ENCODE measurements at places on chromosomes 1 and 21. TPM values are rescaled to one million over a fixed set of nuclear protein-coding genes. Genes with fewer than 3 reads are reported as not detected.

The LSM10 gene
- 7.1 TPM for total RNA-seq

The CIART gene
- 0.77 TPM for total RNA-seq

The NPPB gene
- total RNA-seq: not detected

The PLEKHN1 gene
- total RNA-seq: 0.51 TPM

The SHISA4 gene
- total RNA-seq: 6.2 TPM

The DAB1 gene
- total RNA-seq: under 0.01 TPM

The ITGB2 gene
- 0.13 TPM for total RNA-seq

The IQGAP3 gene
- total RNA-seq: 12.8 TPM

The IGSF3 gene
- 53.7 TPM for total RNA-seq

The NTMT2 gene
- not detected for total RNA-seq

The DIO1 gene
- total RNA-seq: not detected

The SPRR2E gene
- total RNA-seq: not detected

The DIRAS3 gene
- 0.13 TPM for total RNA-seq

The IL23R gene
- total RNA-seq: not detected

The SLAMF8 gene
- not detected for total RNA-seq

GRCh38 chr1:44694863-44695478 lies 20.5 kb downstream of the ARMH1 start:
- DNase-seq: no peak

GRCh38 chr1:39272027-39272797 lies 67.7 kb downstream of the MACF1 start:
- peak; percentile 92 for DNase-seq

DNA sequence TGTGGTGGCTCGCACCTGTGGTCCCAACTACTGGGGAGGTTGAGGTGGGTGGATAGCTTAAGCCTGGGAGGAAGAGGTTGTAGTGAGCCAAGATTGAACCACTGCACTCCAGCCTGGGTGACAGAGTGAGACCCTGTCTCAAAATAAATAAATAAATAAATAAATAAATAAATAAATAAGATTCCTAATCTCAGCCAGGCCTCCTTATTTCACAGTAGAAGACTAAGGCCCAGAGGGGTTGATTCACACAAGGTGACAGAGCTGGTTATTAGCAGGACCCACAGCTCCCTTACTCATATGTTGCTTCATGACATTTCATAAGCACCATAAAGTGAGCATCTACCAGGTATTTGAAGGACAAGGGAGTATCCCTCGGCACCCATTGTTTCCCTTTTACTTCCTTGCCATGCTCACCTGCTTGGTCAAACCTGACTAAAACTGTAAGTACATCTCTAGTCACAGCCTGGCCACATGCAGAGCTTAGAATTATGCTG lies 32.7 kb downstream of the ALG14 start:
- no peak for DNase-seq

GRCh38 chr1:44497422-44498170 lies 92.5 kb downstream of the RNF220 start:
- no peak for DNase-seq

- DNase-seq: peak; percentile 76
Measured at GRCh38 chr1:203504400-203505250, 10.7 kb downstream of the OPTC start.

- DNase-seq: no peak
Measured at GRCh38 chr1:47727051-47727696, 270.0 kb downstream of the TRABD2B start.

- DNase-seq: no peak
Measured at GRCh38 chr1:14365301-14365988, 233.0 kb upstream of the KAZN start.

DNA sequence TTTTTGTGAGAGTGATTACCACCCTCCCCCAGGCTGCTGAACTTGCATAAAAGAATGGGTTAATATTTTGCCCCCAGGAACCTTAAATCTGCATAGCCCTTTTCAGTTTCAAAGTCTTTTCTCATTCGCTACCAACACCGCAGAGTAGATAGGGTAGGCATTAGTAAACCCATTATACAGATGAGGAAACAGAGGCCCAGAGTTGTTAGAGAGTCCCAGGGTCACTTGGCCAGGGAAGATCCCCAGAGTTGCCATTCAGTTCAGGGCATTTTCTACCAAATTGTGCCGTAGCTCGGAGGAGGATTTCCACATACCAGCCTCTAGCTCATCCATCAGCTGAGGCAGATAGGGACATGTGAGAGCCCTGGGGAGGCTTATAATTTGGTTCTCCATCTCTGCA lies 40.5 kb downstream of the NEK2 start:
- DNase-seq: no peak

DNA sequence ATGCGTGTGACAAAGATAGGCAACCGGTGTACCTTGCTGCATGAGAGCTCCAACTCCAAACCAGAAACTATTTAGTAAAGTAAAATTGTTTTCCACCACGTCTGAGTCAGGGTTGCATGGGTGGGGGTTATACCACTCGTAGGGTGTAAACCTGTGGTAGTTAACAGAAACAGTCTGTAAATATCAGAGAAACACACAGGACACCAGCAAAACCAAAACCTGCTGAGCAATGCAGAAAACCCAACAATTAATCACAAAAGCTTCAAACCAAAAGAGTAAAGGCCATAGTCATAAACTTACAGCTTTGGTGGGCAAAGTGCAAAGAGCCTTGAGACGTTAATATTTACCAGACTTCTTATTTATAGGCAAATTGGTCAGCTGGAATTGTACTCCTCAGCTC lies 282.7 kb downstream of the BACH1 start:
- DNase-seq: no peak

GRCh38 chr21:28581976-28582375 lies 410.7 kb downstream of the LTN1 start:
- no peak for DNase-seq

- DNase-seq: no peak
Measured at GRCh38 chr1:155106862-155107261, 20.8 kb upstream of the EFNA1 start.

DNA sequence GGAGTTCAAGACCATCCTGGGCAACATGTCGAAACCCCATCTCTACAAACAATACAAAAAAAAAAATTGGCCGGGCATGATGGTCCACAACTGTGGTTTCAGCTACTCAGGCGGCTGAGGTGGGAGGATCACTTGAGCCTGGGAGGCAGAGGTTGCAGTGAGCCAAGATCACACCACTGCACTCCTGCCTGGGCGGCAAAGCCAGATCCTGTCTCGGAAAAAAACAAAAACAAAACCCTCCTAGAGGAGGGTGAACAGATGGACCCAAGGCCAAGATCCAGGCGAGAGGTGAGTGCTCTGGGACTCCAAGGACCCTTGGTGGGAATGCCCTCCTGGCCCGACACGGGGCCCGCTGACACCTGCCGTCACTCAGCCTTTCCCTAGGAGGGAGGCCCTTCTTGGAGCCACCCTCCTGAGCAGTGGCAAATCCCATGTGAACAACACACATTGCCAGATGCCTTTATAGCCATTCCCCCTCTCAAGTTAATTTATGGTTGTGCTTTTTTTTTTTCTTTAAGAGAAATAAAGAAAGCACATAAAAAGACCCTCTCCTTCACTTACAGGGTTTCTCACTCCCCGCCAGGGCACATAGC lies 380 bp downstream of the TFF2 start:
- no peak for DNase-seq

- peak; percentile 30 for DNase-seq
Measured at GRCh38 chr1:220139966-220140365, 46.0 kb downstream of the IARS2 start.

- DNase-seq: no peak
Measured at GRCh38 chr1:36524359-36525062, 41.8 kb upstream of the CSF3R start.

GRCh38 chr1:236952246-236953003 lies 51.8 kb downstream of the MT1HL1 start:
- no peak for DNase-seq

DNA sequence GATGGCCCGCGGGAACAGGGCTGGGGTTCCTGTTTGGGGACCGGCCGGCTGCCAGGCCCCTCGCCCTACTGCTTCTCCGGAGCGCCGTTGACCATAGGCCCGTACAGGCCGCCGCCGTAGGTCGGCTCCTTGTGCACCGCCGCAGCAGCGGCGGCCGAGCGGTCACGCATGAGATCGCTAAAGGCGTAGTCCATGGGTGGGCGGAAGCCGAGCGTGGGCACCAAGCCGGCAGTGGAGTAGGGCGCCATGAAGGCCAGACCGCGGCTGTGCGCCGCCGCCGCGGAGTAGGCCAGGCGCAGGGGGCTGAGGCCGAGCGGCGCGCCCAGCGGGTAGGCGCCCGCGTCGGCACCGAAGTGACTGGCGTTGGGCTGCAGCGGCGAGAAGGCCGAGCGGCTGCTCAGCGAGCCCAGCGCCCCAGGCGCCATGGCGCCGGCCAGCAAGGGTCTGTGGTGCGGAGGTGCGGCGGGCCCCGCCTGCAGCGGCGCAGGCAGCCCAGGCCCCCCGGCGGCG lies 4.6 kb downstream of the DMRTA2 start:
- DNase-seq: peak; percentile 25

DNA sequence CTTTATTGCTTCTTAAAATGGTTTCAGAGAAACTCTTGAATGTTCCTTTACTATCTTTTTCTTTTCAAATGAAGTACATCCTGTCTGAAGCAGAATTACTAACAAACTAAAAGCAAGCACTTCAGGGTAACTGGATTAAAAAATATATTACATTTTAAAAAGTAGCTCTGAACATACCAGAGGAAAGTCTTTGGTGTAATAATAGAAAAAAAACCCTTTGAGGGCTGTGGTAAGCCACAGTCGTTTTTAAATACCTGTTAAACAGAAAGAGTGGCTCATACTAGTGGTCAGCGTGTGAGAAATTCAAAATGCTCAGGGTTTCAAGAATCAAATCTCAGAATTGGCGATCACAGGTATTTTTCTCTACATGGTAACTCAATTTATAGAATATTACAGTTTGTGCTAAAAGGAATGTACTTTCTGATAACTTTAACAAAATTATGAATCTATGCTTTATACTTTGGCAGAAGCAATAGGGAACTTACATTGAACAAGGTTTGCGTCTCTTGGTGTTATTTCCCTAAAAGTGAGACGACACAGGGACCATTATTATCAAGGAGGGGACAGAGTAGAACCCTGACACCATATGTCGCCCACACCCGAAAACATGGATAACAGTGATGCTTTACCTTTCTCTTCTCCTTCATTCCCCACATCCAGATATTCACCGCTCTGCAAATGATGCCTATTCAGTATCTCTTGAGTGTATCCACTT lies 97.0 kb upstream of the DPH5 start:
- no peak for DNase-seq

DNA sequence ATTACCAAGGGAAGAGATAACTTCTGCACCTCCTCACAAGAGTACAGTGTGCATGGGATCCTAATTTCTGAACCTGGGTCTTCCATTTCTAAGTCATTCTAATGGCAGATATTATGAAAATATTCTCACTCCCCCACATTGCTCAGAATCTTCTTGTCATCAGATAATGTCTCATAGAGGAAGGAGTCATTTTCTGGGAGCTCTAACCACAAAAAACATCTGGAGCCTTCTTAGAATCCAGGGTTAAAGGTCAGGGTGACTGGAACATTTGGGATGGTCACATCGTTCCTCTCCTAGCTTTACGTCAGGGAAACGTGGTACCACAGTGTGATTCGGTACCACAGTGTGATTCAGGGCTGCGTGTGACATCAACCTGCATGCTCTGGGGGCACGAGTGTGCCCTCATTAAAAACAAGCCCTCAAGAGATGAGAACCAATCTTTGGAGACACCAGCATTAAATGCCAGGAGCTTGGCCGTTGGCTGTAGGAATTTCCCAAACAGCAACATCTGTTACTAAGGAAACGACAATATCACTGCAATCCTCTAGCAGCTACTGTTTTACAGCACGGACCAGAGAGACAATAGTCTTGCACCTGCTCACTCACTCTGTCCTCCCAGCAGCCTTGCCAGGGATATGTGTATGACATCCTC lies 179.1 kb downstream of the PSMG1 start:
- peak; percentile 79 for DNase-seq

GRCh38 chr1:9143250-9143649 lies 14.3 kb upstream of the GPR157 start:
- no peak for DNase-seq

DNA sequence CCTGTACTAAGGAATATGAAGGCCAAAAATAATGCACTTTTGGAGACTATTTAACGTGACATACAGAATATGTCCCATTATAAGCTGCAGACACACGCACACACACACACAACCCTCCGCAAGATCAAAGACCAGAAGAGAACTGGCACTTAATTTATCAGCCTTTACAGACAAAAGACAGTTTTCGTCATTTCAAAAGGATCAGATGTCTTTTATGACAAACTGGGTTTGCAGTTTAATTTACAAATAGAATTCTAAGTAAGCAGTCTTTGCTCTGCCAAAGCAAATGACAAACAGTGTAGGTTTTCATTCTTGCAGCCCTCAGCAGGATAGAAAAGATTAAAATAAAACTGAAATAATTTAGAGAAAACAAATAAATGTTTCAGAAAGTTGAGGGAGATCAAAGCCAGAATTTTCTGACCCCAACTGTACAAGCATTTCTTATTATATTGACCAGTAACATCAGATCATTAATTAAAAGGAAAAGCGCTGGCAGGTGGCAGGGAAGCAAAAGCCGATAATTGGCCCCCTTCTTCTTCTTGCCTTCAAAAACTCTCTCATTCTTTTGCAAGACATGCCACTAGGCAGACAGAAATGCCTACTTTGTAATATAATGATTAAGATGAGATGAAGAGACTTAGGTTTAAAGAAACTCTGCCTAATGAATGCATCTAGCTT lies 169.0 kb downstream of the DENND1B start:
- no peak for DNase-seq

- DNase-seq: no peak
Measured at GRCh38 chr1:29851691-29852090, 615.4 kb downstream of the PTPRU start.

GRCh38 chr1:236213534-236213933 lies 68.2 kb downstream of the ERO1B start:
- no peak for DNase-seq

DNA sequence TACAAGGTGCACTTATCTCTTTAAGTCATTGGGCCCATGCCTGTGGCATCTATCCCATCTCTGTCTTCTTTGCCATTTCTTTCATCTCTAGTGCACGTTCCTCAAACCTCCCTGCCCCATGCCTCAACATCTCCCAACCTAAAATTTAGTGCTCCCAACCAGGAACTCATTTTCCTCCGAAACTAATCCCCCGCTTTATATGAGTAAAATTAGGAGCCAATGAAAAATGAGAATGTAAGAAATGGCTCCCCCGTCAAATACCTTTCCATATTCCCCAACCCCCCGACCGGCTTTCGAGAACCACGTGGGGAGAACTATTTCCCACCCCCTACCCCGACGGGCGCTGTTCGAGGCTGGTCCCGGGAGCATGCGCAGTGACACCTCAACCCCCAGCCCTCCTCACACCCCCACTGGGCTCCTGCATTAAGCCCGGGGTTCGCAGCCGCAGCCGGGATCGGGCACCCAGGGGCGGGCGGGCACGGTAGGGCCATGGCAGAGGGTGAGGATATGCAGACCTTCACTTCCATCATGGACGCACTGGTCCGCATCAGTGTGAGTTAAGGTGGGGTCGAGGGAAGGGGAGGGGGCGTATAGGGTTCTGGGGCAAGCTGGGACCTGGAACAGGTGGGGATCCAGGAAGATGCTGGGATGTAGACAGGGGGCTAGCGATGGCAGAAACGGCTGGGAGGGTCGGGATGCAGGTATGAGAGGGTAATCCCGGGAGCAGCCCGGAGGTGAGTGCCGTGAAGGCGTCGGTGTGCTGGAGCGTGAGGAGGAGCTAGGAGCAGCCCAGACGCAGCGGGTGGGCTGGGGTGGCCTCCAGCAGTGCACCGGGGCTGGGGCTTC lies at the start of gene TRIM46:
Gene TRIM46, plus strand, starts transcription at position 372 of the 846 bp plus-strand sequence. Its CDS starts 118 bp downstream, at position 490.
- peak; percentile 41 for DNase-seq

GRCh38 chr1:143736562-143736961 lies 235.2 kb downstream of the FAM72C start:
- DNase-seq: no peak

GRCh38 chr1:15849775-15850324 lies 2.3 kb downstream of the SPEN start:
- peak; percentile 66 for DNase-seq

- no peak for DNase-seq
Measured at GRCh38 chr21:34724857-34725195, 56.0 kb downstream of the CLIC6 start.
